B cell (primary cell): ENCODE measurements at places on chromosomes 7 and 10. TPM values are rescaled to one million over a fixed set of nuclear protein-coding genes. Genes with fewer than 3 reads are reported as not detected.

The KIF11 gene
- 0.45 and 0.64 TPM in 2 replicates for polyA plus RNA-seq

The ENKUR gene
- polyA plus RNA-seq: not detected in 2 replicates

The EBF3 gene
- polyA plus RNA-seq: not detected in 2 replicates

The CLRN3 gene
- not detected in 2 replicates for polyA plus RNA-seq

The STEAP1 gene
- polyA plus RNA-seq: not detected in 2 replicates

The PIK3AP1 gene
- polyA plus RNA-seq: 130 and 167 TPM in 2 replicates

The ASB4 gene
- not detected in 2 replicates for polyA plus RNA-seq

The ABCC2 gene
- polyA plus RNA-seq: 4.2 and 6.9 TPM in 2 replicates

The FAM131B gene
- not detected in 2 replicates for polyA plus RNA-seq

The CYP3A7 gene
- polyA plus RNA-seq: not detected in 2 replicates

The CNTNAP2 gene
- polyA plus RNA-seq: 0.59 and 16.6 TPM in 2 replicates

The FAM25A gene
- not detected in 2 replicates for polyA plus RNA-seq

The UCMA gene
- polyA plus RNA-seq: not detected in 2 replicates
